Activated CD4-positive, alpha-beta T cell treated with anti-CD3 and anti-CD28 coated beads, Interleukin-2, amount 50 U/mL, for 4 hours (primary cell): ENCODE measurements at places on chromosomes 5 and 9.

DNA sequence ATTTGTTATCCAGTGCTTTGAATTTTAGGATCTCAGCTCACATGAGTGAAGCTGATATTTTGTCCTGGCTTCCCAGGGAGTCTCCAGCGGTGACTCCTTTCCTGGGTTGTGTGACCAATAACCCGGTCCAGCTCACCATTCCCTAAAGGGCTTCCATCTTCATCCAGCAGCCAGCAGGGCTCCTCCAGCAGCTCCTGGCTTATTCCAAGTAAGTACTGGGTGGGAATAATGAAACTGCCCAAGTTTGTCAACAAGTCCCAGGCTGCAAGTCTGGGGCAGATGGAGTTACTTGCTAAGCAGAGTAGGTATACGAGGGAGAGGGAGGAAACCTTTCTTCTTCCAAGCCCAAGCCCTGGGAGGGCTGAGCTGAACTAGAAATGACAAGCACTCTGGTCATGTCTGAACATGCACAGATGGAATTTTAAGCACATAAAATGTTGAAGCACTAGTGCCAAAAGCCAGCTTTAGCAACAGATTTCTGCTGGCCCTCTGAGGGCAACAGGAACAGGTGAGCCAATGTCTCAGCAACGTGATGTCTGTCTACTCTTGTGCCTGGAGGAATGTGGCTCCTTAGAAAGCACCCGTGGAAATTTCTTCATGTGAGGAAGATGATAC is 153.7 kb upstream of the DAPK1 start:
- no peak for DNase-seq

DNA sequence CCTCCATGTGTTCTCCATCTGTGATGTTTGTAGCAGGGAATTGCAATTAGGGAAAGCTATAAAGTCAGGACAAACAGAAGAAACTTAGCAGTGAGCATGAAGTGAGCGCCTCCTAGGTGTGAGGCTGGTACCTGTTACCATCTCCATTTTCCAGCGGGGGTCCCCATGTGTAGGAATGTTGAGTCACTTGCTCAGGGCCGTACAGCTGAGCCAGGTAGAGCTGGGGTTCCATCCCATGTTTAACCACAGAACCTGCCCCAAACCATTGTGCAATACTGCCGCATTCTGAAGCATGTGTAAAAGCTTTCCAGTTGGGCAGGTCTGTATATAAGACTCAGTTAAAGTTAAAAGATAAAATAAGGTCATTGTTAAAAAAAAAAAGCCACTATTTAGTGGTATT is 62.7 kb downstream of the NDFIP1 start:
- DNase-seq = no peak

DNA sequence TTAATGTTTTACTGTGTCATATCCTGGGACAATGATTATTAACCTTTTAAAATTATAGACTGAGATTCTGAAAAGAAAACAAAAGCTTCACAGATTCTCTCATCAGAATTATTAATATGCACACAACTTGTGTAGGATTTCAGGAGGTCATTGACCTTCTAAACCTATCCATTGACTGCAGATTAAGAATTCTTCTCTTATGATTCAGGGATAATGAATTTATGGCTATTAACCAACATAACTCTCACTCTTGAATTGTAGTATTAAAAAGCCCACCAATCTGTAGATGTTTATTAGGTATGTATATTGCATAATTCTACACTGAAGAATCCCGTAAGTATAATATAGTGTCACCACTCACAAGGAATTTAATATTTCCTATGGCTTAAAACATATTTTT is 179.8 kb downstream of the PBX3 start:
- DNase-seq = no peak

GRCh38 chr9:92328225-92328624 is 2.5 kb downstream of the CENPP start:
- DNase-seq = no peak

- no peak for DNase-seq
Measured at GRCh38 chr5:141507387-141508091, 18.7 kb downstream of the PCDHGC5 start.

- peak; percentile 30 for DNase-seq
Measured at GRCh38 chr9:69671879-69672595, at the start of gene APBA1. TSS of gene APBA1 (minus strand) at chr9:69672371.
